CD4-positive, alpha-beta T cell treated with Interleukin-6 at 100 ng/mL for 8 hours (primary cell): ENCODE measurements at places on chromosomes 7 and 10.

DNA sequence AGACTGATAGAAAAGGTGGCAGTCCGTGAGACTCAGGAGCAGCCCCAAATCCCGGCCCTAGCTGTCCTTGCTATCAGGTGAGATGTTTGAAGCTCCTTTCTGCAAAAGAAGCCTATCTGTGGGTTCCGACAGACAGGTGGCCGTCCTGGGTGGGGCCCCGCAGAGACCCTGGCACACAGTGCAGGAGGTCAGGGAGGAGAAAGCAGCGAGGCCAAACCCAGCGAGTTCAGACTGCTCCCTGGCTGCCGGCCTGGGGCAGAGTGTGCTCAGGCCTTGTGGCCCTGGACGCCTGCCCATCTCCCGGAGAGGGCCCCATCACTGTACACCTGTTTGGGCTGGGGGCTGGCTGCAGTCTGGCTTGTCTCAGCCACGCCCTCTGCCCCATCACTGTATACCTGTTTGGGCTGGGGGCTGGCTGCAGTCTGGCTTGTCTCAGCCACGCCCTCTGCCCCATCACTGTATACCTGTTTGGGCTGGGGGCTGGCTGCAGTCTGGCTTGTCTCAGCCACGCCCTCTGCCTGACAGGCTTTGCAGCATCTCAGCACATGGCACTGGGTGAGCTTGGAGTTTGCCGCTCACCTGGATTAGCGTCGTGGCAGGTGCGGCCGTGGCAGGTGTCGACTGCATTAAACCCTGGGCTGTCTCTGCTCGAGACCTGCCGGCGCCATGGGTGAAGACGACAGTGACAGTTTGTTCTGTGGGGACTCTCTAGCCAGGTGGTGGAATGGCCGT, 11.8 kb upstream of the PRKAR1B start:
- no peak for DNase-seq

DNA sequence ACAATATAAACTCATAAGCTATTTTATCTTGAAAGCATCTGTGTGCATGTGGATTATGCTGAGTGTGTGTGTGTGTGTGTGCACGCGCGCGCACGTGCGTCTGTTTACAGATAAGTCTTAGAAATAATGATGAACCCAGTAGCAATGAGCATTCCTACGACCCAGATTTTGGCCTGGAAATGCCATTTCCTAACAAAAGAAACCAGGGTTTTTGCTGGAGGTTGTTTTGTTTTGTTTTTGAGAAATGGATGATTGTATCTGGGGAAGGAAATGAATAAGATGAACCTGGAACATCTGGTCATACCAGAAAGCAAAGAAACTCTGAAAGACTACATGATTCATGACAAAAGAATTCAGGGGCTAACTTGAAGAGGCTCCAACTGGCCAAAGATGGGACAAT, 22.1 kb upstream of the LMOD2 start:
- DNase-seq = no peak

GRCh38 chr7:148828965-148829364, 55.1 kb downstream of the EZH2 start:
- DNase-seq = no peak

DNA sequence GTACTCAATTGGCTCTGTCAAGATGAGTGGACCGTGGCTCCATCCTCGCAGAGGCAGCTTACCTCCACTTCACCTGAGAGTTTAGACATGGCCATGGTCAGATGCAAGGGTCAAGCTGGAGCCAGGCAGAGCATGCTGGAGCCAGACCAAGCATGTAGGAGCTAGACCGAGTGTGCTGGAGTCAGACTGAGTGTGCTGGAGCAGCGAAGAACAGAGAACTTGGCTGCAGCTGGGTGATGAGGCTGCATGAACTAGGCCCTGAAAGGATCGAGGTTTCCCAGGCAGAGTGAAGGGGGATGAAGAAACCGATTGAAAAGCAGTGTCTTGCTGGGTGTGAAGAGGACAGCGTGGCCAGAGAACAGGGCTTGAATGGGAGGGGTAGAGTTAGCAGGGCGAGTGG, 86.1 kb downstream of the MKI67 start:
- no peak for DNase-seq

GRCh38 chr7:64101126-64101942, 56.1 kb downstream of the ZNF727 start:
- DNase-seq = no peak

DNA sequence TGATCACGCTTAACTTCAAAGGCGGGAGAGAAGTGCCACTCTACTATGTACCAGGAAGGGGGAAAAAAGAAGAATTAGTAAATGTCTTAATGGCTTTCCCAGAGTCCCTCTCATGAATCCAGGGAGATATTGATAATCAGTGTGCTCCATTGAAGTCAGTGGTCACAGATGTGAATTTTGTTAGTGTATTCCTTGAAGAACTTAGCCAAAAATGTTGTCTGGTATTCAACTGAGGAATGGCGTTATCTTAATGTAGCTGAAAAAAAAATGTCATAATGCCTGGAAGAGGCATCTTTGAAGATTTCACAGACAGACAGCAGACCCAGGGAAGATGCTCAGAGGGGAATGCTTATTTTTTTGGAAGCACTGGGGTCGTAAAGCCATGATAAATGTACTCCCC, 250.4 kb downstream of the WDR11 start:
- no peak for DNase-seq
